ENCODE measurements at places on chromosomes 7 and 10.

GRCh38 chr7:77208416-77208815 is 8.8 kb upstream of the FGL2 start:
- DNase-seq = no peak

DNA sequence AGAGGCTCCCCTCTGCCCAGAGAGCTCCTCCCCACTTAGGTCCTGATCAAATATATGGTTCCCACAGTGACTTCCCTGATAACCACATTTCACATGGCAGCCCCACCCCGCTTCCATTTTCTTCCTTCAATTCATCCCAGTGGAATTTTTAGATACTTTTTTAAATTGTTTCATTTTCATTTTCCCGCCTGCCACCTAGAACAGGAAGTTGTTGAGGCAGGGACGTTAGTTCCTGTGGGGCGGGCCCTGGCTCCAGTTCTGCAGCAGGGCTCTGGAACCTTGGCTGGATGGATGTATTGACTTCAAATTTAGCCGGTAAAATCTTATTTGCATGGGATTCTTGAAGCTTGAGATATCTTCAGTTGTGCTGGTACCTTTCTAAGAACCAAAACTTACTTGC is 226.6 kb downstream of the PAXIP1 start:
- DNase-seq = no peak

- DNase-seq = no peak
These were observed 273.0 kb downstream of the ZMYND11 start for GRCh38 chr10:408236-408635.

- no peak for DNase-seq
These were observed 106.7 kb downstream of the TNS3 start for GRCh38 chr7:47474937-47475879.

DNA sequence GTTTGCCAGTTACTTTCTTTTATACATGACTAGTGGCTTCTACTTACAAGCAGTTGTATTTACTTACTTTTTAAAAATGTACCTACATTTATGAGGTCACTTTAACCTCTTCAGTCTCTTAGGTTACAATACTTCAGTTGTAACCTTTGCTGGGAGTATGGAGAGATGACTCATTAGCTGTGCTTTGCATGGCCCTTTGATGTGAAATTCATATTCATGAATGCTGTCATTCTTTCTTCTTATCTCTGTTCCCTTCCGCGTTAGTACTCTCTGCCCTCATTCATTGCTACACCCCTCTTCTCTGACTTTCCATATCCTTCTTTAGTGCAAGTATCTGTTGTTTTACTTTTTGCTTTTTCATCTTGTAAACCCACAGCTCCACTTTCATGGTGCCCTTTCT is 164.3 kb downstream of the BMPER start:
- DNase-seq = no peak

- DNase-seq = no peak
These were observed 2.2 kb downstream of the ZNF365 start for GRCh38 chr10:62376071-62377025.

GRCh38 chr7:8121243-8121642 is 140.7 kb downstream of the ICA1 start:
- no peak for DNase-seq

DNA sequence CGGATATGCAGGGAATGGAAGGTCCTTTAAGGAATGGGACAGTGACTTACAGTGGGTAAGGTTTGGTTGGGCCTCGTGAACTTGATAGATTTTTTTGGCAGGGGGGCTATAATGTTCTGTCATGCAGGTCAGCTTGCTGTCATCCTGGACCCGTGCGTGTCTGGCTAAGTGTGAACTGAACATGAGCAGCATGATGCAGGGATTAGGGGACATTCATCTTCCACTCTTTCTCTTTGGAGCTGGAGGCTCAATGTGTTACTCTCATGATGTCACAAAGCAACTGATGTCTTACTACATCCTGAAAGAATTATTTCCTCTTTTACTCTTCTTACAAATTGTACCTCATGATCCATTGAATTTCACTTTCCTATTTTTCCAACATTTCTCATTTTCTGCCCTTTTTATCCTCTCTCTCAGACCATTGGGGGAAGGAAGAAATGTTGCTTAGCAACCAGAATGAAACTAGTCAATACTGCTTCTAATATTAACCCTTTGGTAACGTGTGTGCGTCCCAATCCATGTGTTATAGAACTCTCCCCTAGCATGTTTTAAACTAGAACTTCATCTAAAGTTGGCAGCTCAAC is 549.1 kb downstream of the LRMDA start:
- no peak for DNase-seq

DNA sequence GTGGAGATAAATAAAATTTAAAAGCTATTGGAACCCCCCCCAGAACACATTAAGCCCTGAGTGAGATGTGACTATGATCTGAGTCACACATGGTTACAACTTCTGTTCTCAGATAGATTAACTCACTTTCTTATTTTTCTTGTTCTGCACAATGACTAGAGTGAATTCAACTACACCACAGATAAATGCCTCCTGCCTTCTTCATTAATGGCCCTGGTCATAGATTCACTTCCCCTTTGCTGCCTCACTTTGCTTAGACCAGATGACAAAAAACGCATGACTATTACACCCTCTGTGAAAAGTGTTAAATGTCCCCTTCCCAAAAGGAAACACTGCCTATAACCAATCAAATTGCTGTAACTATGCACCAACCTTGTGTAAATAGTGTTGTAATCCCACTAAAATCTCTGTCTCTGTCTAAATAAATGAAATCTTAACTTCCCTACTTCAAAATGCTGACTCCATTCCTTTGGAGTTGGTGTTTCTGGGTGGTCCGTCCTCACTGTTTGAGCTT is 49.4 kb downstream of the AKR1D1 start:
- no peak for DNase-seq

DNA sequence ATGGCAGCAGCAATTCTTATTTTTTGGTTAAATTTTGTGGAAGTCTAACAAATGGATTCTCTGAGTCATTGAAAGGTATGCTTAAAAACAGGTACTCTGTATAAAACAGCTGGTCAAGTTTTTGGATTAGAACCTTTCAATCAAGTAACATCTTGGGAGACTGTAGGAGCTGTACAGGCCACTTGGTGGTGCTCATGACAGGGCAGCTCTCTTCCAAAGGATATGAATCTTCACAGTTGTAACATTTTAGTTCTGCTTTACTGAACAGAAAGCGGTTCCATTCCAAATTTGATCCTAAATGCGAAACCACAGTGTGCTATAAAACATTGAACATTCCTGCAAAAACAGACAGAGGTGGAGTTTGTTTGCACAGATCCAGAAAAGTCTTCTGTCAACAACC is 44.5 kb upstream of the AGR3 start:
- DNase-seq = no peak

GRCh38 chr10:96370584-96371157 is 11.9 kb upstream of the OPALIN start:
- peak; percentile 25 for DNase-seq

GRCh38 chr10:110137142-110137545 is 70.3 kb upstream of the MXI1 start:
- no peak for DNase-seq

DNA sequence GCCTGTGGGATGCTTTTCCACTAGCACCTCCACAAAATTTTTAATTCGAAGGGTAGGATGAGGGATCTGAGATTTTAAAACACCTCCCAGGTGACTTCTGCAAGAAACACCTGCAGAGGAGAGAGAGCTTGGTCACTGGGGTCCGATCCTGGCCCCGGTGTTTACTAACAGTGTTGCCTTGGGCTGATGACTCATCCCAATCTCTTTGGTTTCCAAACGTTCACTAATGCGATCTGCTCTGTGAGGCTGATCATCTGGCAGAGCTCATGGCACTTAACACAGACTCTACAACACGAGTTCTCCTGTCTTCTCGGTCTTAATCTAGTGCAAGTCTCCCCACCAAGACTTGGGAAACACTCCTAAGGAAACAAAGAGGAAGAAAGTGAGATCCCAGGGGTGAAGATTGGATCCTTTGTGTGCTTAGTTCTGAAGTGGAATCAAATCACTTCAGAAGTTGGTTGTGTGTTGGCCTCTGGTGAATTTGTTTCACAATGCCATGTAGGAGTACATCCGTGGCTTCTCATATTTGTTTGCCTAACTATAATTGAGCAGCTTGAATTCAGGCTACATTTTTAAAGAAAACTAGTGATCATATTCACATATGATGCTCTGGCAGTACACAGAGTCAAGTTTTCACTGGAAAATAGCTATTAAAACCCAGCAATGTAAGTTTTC is 407.9 kb downstream of the NRG3 start:
- DNase-seq = no peak

DNA sequence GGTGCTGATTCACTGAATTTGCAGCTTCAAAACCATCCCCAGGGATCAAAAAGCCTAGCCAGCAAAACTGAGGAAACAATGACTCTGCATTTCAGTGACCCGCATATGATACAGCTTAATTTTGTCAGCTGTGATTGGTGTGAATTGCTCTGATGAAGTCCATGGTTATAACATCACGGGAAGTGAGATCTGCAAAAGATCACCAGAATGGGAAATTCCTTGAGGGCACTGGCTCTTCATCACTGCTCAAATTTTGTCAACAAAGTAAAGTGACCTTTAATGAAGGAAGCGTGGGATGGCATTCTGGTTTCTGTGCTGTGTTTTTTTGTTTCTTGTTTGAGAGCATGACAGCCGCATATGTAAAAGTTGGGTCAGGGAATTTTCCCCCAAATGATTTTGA is 745.9 kb downstream of the GATA3 start:
- no peak for DNase-seq

DNA sequence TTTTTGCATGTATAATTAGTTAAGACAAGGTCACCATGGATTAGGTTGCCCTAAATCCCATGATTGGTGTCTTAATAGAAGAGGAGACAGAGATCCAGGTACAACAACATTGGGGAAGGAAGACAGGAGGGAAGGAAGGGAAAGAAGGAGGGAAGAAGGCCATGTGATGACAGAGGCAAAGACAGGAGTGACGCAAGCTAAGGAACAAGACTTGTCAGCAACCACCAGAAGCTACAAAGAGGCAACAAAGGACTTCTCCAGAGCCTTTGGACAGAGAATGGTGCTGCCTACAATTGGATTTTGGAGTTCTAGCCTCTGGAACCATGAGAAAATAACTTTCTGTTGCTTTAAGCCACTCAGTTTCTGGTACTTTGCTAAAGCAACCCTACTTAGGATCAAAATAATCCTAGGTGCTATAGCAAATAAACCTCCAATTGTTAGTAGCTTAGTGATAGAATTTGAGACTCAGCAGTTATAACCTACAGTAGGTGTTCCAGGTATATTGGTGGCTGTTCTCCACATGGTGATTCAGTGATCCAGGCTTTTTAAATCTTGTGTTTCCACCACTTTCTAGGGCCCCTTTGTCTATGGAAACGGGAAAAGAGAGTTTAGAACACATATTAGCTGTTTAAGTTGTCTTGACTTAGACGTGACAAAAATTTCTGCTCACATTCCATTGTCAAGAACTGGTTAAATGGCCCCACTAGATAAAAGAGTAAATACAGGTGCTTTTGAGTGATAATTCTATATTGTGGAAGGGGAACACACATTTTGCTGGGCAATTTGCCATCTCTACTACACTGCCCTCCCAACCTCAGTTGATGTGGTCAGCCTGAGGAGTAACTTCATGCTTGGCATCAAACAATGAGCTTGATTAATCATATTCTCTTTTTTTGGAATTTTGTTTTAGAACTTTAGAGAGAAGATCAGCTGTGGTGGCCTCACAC is 70.5 kb upstream of the SP4 start:
- no peak for DNase-seq

GRCh38 chr10:106395041-106395749 is 769.3 kb downstream of the SORCS1 start:
- DNase-seq = no peak

DNA sequence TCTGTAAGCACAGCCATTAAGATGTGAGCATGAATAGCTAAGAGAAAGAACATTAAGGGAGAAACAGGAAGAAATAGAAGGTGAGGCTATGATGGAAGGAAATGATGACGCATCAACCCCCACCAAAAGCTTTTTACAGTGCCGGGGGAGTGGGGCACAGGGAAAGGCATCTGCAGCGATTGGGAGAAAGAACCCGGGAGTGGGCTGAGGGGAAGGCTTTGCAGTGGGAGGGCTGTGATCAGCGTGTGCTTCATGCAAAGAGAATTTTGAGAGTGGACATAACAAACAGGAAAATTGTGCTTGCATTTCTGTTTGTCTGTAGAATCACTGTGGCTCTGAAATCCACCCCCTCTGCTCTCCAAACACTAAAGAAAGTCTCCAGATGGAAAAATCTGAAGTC is 250.8 kb downstream of the KCNMA1 start:
- DNase-seq = no peak

DNA sequence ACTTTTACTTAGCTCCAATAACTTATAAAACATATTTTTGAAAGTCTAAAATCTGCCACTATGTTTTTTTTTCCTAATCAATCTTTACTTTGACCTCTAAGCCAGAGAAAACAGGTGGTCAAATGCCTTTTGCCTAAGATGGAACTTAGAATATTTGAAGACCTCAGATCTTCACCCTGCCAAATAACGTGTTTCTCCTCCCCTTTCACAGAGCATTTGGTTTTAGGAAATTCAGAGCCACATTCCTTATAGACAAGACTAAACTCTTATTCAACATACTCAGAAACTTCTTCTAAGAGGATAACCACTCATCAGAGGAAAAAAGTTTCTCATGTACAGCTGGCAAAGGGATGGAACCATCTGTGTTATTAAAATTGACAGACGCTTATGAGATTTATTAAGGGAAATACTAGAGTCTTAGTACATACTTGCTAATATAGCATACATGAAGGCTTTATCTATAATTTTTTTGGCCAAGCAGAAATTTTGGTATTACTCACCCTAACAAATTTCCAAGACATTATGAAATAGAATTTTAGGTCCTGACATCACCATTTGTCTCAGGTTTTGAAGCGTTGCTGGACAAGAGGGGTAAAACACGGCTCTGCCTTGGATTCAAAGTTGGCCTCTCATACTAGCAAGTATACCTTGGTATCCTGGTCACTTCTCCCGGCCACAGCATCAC is 2.6 kb upstream of the EGFR start:
- no peak for DNase-seq

GRCh38 chr10:32995751-32996150 is 37.7 kb upstream of the ITGB1 start:
- no peak for DNase-seq

GRCh38 chr10:131657318-131657984 is 243.4 kb upstream of the PPP2R2D start:
- DNase-seq = no peak

DNA sequence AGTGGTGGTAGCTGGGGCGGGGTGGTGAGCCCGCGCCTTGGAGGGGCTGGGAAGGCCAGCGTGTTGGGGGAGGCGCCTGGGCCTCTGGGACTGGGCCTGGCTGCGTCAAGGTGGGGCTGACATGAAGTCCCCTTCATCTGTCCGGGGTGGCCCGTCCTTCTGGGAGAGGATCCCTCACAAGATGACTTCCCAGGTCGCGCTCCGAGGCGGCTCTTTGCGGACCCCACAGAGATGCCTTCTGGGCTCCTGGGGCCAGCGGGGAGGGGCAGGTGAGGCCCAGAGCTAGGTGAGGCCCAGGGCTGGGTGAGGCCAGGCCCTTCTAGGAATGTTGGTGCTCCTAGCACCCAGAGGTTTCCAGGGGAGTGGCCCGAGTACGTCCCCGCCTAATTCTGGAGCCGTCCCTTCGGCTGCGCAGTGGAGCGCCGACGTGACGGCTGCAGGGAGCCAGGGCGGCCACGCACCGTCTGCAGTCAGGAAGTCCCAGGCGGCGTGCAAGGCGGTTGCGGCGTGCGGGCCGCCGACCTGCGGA is 58.2 kb upstream of the NUPR2 start:
- DNase-seq = no peak
